ENCODE measurements at places on chromosomes 12 and 14. TPM values are rescaled to one million over a fixed set of nuclear protein-coding genes. Genes with fewer than 3 reads are reported as not detected.

GUCY2C gene
- not detected for total RNA-seq

EEA1 gene
- total RNA-seq: 21.7 TPM

TSPAN11 gene
- not detected for total RNA-seq

KIF26A gene
- total RNA-seq: 0.59 TPM

PLXNC1 gene
- 8.8 TPM for total RNA-seq

HOXC9 gene
- total RNA-seq: not detected

SYNDIG1L gene
- total RNA-seq: not detected

GALNT4 gene
- 6.4 TPM for total RNA-seq

CAPZA3 gene
- not detected for total RNA-seq

BTBD7 gene
- total RNA-seq: 8.7 TPM

SLC38A2 gene
- 219 TPM for total RNA-seq
